ENCODE measurements at places on chromosomes 2 and 18.

DNA sequence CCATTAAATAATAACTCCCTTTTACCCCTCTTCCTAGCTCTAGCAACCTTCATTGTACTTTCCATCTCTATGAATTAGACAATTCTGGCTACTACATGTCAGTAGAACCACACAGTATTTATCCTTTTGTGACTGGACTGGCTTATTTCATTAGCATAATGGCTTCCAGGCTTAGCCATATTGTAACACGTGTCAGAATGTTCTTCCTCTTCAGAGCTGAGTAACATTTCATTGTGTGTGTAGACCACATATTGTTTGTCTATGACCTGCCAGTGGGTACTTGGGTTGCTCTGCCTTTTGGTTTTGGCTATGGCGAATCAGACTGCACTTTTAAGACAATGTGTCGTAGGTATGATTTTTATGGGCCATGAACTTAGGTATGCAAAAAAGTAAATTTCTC lies 20.9 kb downstream of the TSN start:
- H3K4me1 ChIP-seq: no peaks in the 10 kb centered on the region
- ATAC-seq: no peak
- H3K4me3 ChIP-seq: no peak overlapping the region
- no peaks in the 10 kb centered on the region for H3K36me3 ChIP-seq
- no peaks in the 10 kb centered on the region for H3K27me3 ChIP-seq

DNA sequence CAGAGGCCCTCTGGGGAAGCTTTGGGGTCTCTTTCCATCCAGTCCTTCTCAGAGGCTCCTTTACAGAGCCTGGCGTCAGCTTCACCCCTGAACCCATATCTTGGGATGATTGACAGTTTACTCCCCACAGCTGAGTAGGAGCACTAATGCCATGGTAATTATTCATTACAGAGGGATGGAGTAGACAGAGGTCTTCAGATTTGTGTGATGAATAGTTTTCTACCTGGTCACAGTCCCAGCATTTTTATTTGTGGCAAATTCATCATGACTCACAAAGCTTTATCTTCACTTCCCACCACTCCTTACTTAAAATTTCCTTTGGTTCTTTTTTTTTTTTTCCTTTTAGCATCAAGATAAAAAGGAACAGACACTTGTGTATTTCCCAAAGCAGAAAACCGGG lies 104.2 kb downstream of the CCDC85A start:
- no peaks in the 10 kb centered on the region for H3K27me3 ChIP-seq
- no peaks in the 10 kb centered on the region for H3K36me3 ChIP-seq
- no peaks in the 10 kb centered on the region for H3K4me1 ChIP-seq
- H3K27ac ChIP-seq: no peak overlapping the region
- no peak for ATAC-seq

- peaks cover 6% of the 10 kb centered on the region for H3K4me1 ChIP-seq
- H3K4me3 ChIP-seq: no peak overlapping the region
- no peaks in the 10 kb centered on the region for H3K36me3 ChIP-seq
Measured at GRCh38 chr18:70322928-70323327, 34.1 kb downstream of the SOCS6 start.

DNA sequence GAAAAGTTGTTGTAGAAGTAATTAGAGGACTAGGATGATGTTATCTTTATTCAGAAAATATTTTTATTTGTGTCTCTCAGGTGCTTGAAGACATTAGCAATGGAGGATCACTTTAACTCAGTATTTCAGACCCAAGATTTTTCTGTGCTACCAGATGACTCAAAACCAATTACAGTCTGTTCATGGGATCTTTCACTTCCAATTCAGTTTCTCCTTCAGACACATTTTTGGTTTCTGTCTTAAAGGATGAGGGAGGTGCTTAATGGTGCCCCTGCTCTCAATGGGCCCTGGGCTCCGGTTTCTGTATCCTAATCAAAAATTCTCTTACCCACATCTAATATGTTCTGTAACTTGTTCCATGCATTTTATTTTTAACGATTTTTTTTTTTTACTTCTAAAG lies 53.7 kb upstream of the HDAC4 start:
- H3K4me1 ChIP-seq: no peaks in the 10 kb centered on the region
- no peaks in the 10 kb centered on the region for H3K27me3 ChIP-seq
- H3K36me3 ChIP-seq: no peaks in the 10 kb centered on the region
- H3K4me3 ChIP-seq: no peak overlapping the region

GRCh38 chr2:85933753-85934594 lies 45.2 kb upstream of the ST3GAL5 start:
- H3K4me1 ChIP-seq: peaks cover 16% of the 10 kb centered on the region
- H3K27me3 ChIP-seq: no peaks in the 10 kb centered on the region
- no peak overlapping the region for H3K27ac ChIP-seq
- peak; percentile 20 for ATAC-seq
- no peak overlapping the region for H3K4me3 ChIP-seq

GRCh38 chr18:24188120-24188519 lies 49.3 kb downstream of the CABYR start:
- H3K4me3 ChIP-seq: no peak overlapping the region
- H3K36me3 ChIP-seq: peaks cover 14% of the 10 kb centered on the region
- H3K27ac ChIP-seq: no peak overlapping the region
- no peaks in the 10 kb centered on the region for H3K4me1 ChIP-seq
- no peak for ATAC-seq

GRCh38 chr2:189952536-189953109 lies 109.9 kb downstream of the MSTN start:
- H3K4me1 ChIP-seq: no peaks in the 10 kb centered on the region
- H3K4me3 ChIP-seq: no peak overlapping the region
- ATAC-seq: no peak
- no peaks in the 10 kb centered on the region for H3K27me3 ChIP-seq
- H3K36me3 ChIP-seq: no peaks in the 10 kb centered on the region
- no peak overlapping the region for H3K27ac ChIP-seq

DNA sequence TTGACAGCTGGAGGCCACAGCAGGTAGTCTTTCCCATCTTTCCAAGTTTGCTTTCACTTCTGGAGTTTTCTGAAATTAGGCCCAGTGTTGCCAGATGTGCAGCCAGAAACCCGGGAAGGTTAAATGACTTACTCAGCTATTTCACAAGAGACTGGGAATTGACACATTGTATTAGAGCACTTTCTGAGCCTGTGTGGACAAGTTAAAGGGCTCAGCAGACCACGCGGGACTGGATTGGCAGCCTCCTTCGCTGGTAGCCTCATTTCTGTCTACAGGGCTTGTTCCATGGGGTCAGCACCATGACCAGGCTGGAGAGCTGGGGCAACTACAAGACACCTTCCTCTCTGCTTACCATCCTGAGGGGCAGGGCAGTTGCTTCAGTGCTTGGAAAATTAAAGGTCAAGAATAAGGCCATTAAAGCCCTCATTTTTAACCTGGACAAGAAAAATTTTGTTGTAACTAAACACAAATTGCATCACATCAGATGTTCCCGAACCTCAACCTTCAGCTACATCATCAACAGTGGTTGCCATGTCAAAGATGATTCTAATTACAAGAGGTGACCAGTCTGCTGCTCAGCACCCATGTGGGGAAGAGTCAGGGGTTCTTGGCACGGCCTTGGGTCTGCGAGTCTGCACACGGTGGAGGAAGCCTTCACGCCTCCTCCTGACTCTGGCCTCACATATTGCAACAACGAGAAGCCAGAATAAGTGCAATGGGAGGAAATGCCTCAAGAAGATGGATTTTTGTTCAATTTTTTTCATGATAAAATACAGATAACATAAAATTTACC lies 279.5 kb upstream of the RAB6C start:
- no peaks in the 10 kb centered on the region for H3K27me3 ChIP-seq
- ATAC-seq: no peak
- H3K36me3 ChIP-seq: no peaks in the 10 kb centered on the region
- no peak overlapping the region for H3K4me3 ChIP-seq
- no peaks in the 10 kb centered on the region for H3K4me1 ChIP-seq
- no peak overlapping the region for H3K27ac ChIP-seq

DNA sequence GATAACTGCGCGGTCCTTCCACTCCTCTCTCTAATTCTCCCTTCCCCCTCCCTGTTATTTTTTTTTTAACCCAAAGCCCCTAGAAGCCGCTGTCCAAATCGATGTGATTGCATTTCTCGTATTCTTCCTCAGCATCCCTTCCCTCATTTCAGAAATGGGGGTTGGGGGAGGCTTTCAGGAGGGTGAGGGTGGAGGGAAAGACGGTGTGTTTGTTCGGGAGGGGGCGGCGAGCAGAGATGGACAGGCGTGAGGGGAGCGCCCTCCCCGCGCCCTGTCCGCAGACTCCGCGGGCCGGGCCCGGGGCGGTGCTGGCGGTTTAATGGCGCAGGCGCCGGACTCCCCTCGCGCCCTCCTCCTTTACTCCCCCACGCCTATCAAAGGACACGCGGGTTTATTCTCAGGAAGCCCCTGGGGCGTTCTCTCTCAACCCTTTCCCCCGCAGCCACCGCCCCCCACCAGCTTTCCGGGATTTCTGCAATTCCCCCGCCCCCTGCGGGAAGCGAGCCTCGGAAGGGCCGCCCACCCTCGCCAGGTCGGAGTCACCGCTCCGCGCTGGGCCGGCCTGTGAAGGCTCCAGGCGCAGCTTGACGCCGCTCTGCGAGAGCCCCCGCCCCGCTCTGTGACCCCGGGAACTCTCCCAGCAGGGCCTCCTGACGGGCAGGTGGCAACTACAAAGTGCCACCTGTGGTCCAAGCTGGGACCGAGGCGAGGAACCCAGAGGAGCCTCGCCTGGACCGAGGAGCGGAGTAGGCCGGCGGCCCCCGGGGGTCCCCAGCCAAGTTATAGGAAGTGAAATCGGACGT lies 981 bp downstream of the ST8SIA3 start:
- peaks cover 21% of the 10 kb centered on the region for H3K4me1 ChIP-seq
- no peaks in the 10 kb centered on the region for H3K36me3 ChIP-seq
- peaks cover 94% of the 10 kb centered on the region for H3K27me3 ChIP-seq
- ATAC-seq: no peak
- no peak overlapping the region for H3K27ac ChIP-seq

- no peak overlapping the region for H3K4me3 ChIP-seq
- H3K27me3 ChIP-seq: no peaks in the 10 kb centered on the region
- H3K4me1 ChIP-seq: no peaks in the 10 kb centered on the region
- ATAC-seq: no peak
- H3K27ac ChIP-seq: no peak overlapping the region
- H3K36me3 ChIP-seq: no peaks in the 10 kb centered on the region
Measured at GRCh38 chr2:196535742-196536141, 103.8 kb upstream of the CCDC150 start.

GRCh38 chr2:218736531-218736930 lies 25.9 kb downstream of the TTLL4 start:
- no peak for ATAC-seq
- H3K4me1 ChIP-seq: peaks cover 5% of the 10 kb centered on the region
- H3K4me3 ChIP-seq: no peak overlapping the region
- peaks cover 45% of the 10 kb centered on the region for H3K36me3 ChIP-seq
- no peak overlapping the region for H3K27ac ChIP-seq

Measured in gastroesophageal sphincter (tissue), 4 donors.